ENCODE measurements at places on chromosomes 1 and 21.

GRCh38 chr1:204618148-204618760 lies 67.3 kb downstream of the LRRN2 start:
- DNase-seq: no peak

- DNase-seq: no peak
These were observed 16.9 kb upstream of the PARS2 start for GRCh38 chr1:54781023-54781723.

- no peak for DNase-seq
These were observed 17.6 kb downstream of the GABPA start for GRCh38 chr21:25752416-25752815.

DNA sequence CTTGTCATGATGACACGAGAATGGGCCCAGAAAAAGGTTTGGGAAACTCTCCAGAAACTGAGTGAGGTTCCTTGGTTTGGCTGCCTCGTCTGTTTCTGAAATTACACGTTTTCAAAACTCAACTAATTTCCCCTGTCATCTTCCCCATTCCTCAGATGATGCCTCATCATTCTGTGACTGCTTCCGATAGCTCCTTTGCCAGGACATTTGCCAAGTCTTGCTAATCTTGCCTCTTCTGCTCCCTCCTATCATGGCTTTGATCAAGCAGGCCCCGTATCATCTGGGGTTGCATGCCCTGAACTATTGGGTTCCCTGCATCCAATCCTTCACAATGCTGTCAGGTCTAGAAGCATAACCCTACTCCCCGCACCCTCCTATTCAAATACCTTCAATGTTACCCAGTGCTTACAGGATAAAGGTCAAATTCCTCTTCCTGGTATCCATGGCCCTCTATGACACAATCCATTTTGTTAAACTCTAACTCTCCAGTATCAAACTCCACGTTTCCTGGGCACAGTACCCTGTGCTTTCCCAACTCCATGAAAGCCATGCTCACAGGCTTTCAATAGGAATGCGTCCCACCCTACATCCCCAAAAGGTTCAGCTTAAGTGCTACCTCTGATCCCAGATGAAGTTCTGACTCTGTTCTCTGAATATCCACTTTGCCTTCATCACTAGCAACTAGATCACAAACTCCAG lies 22.2 kb upstream of the TMEM200B start:
- DNase-seq: no peak

- DNase-seq: peak; percentile 55
These were observed 691 bp downstream of the SFPQ start for GRCh38 chr1:35192056-35192852.

DNA sequence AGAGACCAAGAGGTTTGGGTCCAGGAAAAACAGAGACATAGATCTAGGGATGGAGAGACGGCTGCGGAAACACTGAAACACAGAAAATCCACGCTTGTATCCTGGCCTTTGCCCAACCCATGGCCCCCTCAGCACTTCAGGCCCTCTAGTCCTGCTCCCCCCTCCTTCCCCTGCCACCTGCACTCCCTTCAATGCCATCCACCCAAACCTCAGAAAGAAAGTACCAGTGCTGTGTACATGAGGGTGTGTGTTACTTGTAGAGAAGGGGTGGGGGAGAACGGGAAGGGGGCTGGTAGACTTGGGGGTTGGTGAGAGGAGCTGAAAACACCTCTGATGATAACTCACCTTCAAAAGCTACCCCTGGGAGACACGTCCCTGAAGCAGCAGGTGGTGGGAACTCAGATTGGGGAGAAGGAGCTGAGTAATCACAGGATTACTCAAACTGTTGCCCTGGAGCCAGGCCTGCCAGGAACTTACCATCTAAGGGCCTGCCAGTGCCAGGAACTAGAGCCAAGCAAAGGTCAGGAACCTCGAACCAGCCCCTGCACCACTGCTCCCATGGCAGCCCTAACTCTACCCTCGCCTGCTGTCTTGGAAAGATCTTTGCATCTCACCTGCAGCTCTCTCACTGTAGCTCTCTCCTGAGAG lies 11.5 kb downstream of the RORC start:
- DNase-seq: peak; percentile 21

DNA sequence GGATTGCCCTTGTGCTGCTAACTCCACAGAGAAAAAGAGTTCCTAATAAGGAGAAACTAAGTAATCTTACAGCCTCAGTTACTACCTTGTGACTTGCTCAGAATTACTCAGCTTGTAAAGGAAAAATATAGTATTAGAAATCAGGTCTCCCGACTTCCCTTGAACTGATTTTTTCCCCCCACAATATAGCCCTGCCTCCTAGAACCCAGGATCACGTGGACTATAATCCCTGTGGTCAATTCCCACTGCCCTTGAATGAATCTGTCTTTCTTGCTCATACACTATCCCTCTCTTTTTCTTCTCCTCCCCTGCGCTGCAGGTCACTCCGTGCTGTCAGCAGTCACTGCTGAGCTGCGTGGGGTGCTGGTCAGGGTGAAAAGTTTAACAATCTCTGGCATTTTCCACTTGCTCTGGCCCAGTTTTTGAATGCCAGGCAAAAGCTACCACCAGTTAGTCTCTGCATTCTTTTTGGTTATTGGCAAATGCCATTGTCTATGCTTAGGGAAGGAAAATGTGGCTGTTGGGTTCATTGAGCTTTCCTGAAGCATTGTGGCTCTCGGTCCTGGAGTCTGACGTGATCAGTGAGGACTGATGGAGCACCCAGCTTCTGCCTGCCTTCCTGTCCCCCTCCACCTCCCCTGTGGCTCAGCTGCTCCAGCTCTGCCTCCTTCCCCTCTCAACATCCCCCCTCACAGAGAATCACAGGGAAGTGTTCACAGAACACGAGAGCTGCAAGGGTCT lies 1.9 kb upstream of the MYOC start:
- no peak for DNase-seq

GRCh38 chr1:156495401-156496140 lies 5.0 kb downstream of the MEF2D start:
- DNase-seq: peak; percentile 52

- DNase-seq: no peak
These were observed 33.2 kb upstream of the PAX7 start for GRCh38 chr1:18597160-18598042.

DNA sequence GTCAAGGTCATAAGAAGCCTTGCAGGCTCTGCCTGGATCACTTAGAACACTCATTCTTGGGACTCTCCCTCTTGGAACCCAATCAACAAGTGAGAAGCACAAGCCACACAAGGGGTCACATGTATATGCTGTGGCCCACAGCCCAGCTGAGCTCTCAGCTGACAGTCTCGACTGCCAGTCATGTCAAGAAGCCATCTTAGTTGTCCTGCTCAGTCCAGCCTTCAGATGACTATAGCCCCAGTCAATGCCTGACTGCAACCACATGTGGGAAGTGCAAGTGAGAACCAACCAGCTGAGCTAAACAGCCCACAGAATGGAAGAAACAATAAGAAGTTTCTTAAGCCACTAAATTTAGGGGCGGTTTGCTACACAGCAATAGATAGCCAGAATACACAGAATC lies 356.0 kb downstream of the KCNH1 start:
- DNase-seq: peak; percentile 66

DNA sequence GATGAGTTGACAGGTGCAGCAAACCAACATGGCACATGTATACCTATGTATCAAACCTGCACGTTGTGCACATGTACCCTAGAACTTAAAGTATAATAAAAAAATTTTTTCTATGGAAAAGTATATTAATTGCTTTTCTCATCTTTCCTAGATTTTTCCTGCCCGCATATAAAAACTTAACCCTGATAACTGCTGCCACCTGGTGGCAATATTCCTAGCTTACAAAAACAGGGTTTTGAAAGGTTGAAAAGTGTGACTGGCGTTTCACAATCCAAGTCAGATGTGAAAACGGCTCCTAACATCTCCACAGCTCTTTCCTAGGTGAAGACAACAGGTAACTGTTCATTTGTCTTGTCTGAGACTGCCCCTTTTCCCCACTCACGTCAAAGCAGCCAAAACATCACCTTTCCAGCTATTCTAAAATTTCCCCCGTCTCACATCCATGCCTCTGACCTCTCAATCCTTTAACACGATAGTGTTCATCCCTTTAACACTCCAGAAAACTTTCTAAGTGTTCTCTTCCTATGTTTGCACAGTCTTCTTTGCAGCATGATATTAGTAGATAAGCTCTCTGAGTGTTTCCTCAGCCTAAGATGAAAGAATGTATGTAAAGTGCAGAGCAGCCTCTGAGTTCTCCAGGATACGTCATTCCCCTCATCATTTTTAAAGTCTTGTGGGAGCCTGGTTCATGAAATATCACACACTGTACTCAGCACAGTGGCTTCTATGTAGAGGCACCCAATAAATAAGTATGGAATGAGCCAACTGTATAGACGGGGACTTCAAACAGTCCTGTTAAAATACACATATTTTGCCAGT lies 27.5 kb downstream of the OVGP1 start:
- peak; percentile 30 for DNase-seq

DNA sequence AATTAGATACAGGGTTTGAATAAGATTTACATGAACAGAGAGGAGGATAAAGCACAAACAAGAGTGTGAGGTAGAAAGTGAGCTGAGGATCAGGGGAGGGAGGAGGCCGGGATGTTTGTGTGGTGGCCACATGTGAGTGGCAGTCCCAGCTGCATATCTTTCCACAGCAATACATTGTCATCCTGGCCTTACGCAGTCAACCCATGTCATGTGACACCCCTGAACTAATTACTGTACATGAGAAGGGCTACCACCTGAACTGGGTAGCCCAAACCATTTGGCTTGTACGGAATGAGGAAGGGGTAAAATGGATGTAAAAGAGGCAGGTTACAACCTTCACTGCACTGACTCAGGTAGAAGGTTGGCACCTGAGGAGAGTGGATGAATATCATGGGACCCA lies 4.2 kb downstream of the SLAMF7 start:
- no peak for DNase-seq

- peak; percentile 54 for DNase-seq
These were observed 27.2 kb upstream of the FOXE3 start for GRCh38 chr1:47388891-47389238.

DNA sequence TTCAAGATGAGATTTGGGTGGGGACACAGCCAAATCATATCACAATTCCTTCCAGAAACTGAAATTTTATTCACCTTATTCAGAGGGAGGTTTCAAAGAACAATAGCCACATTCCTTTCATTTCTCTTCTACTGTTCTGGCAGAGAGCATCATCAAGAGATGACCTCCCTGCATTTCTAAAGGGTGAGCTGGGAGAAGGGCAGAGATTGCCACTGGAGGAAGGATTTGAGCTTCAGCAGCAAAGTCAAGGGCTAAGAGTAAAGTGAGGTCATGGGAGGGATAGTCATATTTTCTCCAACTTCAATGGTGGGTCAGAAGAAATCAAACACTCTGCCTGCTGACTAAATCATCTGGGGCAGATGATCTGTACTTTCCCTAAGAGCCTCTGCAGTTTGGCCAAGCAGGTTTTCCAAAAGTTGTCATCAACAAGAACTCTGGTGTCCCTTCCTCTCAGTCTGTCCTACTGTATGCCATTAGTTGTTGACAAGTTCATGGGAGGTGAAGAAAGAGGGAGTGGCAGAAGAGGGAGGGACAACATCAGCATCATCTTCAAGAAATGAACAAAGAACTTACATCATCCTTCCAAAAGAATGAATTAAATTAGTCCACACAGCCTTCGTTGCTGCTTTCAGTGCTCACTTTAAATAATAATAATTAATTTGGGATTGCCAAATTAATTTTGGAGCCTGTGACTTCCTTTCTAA lies 298.3 kb downstream of the ASTN1 start:
- DNase-seq: no peak

DNA sequence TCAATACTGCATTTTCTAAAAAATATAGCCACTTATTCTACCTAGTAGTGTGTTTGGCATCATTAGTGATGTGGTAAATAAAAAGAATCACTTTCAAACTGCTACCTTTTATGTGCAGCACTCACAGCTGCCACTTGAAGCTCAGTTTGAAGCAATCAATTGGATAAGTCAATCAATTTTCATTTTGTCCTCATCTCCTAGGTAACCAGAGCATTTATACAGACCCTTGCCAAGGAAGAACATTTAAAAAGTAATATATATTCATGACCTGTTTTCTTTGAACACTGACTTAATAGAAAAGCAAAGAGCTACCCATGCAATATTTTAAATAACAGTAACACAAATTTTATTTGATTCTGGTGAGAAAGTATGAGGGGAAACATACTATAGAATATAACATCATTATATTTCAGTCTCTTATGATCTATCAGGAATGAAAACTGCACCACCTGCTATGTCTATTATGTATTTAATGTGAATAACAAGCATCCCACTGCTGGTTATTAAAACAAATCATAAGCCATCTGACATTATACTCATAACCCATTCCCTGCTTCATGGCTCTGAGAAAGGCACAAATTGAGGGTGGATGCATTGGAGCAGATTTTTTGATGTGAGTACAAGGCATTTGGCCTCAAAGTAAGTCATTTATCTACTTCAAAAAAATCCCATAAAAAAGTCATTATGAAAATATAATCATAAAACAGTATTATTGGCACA lies 168.4 kb upstream of the C21orf91 start:
- no peak for DNase-seq

GRCh38 chr1:34268311-34268954 lies 91.7 kb downstream of the C1orf94 start:
- no peak for DNase-seq

GRCh38 chr1:226569879-226570547 lies 21.4 kb downstream of the STUM start:
- DNase-seq: no peak

- DNase-seq: peak; percentile 90
These were observed 3.3 kb downstream of the SH3BP5L start for GRCh38 chr1:248822148-248823032.

GRCh38 chr1:81387446-81387845 lies 413.3 kb upstream of the ADGRL2 start:
- DNase-seq: no peak

GRCh38 chr1:157932069-157932468 lies 61.4 kb upstream of the KIRREL1 start:
- peak; percentile 60 for DNase-seq

DNA sequence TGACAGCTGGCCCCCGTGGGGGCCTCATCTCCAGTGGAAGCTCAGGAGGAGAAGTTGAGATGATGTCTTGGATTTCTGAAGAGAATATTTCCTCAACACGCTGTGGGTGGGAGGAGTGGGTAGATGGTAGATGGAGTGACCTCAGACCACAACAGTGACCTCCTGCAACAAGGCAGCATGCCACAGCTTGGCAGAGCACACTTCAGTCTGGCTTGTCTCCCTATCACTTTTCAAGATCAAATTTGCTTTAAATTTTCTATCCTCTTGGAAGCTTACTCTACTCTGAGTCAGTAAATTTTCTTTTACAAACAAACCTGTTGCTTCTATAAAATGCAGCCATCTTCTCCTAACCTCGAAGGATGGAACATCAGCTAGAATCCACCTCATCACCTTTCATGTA lies 59.7 kb downstream of the NTPCR start:
- peak; percentile 10 for DNase-seq
